Vagina (tissue), 2 donors: ENCODE measurements at places on chromosomes 6 and 20.

- DNase-seq, result no peak
Observed at GRCh38 chr6:157066781-157067491, 256.4 kb downstream of the TMEM242 start.

DNA sequence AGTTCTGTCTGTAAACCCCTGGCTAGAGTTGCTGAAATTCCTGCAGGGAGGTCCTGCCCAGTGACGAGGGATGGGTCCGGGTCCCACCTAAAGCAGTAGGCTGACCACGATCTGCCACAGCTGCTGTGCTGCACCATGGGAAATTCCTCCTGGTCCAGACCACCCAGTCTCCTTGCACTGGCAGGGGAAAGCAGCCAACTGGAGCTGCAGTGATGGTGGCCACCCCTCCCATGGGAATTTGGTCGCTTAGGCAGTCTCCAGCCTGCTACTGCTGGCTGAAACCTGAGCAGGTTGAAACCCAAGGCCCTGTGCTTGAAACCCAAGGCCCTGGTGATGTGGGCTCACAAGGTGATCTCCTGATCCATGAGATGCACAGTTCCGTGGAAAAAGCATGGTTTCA is 23.9 kb upstream of the MOXD1 start:
- DNase-seq, result no peak

DNA sequence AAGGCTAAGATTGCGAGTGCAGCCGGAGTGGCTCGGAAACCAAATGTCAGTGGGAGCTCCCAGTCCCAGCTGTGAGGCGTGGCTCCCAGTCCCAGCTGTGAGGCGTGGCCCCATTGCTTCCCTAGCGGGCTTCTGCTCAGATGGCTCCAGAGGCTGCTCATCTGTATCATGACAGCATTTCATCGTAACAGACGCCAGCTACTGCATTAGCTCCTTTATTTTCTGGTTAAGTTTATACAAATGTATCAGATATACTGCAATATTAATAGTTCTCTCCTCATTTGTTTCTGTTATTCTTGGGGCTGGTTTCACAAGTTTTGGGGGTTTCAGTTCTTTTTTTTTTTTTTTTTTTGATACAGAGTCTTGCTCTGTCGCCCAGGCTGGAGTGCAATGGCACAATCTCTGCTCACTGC is 34.7 kb upstream of the TBXT start:
- no peak for DNase-seq

DNA sequence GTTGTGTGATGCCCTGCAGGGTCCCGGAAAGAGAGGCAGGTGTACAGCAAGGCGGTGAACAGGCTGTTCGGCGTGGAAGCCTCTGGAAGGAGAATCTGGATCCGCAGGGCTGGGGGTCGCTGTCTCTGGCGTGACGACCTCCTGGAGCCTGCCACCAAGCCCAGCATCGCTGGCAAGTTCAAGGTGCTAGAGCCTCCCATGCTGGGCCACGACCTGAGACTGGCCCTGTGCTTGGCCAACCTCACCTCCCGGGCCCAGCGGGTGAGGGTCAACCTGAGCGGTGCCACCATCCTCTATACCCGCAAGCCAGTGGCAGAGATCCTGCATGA is 36.5 kb downstream of the TGM6 start:
- DNase-seq, result no peak

GRCh38 chr6:91079969-91080368 is 493.1 kb upstream of the MAP3K7 start:
- no peak for DNase-seq

DNA sequence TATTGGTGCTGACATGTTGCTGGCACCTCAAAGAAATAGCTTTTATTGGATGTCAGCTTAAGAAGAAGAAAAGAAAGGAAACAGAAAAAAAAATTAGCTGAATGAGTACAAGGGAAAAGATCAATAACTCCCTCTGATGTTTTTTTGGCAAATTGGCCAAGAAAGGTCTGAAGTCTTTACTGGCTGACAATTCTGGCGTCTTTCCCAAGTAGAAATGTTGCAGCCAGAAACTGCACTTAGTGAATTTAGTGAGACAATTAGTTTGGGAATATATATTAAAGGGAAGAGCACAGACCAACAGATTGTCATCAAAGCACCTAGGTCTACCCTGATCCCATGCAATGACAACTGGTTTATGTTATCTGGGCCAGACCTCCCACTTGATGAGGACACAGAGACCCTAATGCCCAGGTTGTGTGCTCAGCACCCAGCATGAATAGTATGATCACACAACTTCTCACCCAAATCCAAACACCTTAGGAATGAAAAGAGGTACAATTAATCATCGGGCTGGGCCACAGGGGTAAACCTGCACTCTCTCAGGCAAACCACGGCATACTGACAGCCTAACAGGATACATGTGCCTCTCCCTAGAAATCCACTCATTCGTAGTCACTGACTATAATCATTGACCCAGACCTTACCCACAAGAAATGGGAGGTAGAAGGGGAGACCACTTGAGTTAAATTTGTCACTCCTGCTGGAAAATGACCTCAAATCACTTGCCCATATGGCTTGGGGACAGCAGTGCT is 612.3 kb upstream of the ARID1B start:
- no peak for DNase-seq

DNA sequence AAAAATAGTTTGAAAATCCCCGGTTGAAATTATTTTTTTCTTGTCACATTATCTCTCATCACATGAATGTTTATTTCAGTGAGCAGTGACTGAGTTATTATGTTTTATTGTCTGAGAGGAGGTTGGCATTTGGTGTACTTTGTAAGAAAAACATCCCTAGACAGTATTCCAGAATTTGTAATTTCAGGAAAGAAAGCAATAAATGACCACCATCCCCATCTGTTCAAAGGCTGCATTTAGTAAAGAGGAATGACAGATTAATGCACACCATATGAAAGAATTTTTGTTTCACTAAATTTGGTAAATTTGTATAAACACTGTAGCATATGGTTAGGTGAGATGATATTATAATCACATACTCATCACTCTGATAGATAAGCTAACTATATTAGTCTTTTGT is 57.1 kb upstream of the FUT9 start:
- DNase-seq, result no peak

DNA sequence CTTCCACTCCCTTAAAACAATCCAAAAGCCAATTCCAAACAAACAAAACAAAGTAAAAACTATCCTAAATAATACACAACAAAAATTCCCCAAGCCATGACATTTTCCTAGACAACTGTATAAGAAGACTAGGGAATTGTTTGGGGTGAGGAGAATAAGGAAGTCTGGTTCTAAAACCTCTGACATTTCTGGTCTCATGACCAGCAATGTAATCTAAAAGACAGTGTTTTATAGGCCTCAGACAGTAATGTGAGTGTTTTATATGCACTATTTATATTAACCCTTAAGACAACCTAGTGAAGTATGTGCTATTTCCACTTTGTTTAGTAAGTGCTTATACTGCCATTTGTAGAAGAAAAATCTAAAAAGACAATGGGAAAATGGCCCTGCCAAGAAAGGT is 13.0 kb upstream of the RCAN2 start:
- DNase-seq, result no peak

DNA sequence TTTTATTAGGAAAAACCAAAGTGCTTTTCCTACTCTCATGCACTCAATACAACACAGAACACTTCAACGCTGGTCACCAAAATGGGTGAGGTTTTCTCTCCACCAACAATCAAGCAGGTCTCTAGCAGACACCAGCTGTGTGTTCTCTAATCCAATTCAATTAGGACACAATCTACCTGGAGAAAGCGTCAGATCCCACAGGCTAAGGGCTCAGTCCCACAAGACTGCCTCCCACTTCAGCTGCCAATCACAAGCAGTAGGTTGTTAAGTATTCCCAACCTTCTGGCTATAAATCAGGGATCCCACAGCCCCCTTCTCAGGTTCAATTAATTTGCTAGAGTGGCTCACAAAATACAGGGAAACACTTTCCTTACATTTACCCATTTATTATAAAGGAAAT is 47.7 kb downstream of the STMND1 start:
- no peak for DNase-seq

- DNase-seq, result no peak
Observed at GRCh38 chr6:137772541-137773250, 94.4 kb upstream of the TNFAIP3 start.

GRCh38 chr6:75609639-75610590 is 8.2 kb downstream of the SENP6 start:
- DNase-seq, result no peak

- DNase-seq, result no peak
Observed at GRCh38 chr20:52416953-52417352, 225.4 kb upstream of the ZFP64 start.

GRCh38 chr6:144231721-144232120 is 53.4 kb upstream of the UTRN start:
- DNase-seq, result no peak

DNA sequence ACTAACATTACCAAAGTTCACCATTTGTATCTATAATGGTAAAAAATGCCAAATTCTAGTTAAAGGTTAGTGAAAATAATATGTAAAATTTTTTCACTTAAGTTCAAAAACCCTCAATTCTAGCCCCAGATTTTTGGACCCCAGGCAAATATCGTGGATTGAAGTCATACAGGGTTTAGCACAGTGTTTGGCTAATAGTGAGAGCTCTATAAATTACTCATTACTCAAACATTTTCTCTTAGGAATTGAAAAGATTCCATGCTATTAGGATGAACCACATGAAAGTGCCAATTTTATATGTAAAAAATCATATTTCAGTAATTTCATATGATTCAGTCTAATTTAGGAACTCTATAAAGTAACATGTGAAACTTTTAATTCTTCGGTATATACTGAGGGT is 170.3 kb upstream of the PREP start:
- DNase-seq, result no peak

GRCh38 chr20:37233548-37234253 is 27.9 kb downstream of the GHRH start:
- DNase-seq, result no peak

GRCh38 chr6:7112741-7113313 is 5.1 kb downstream of the RREB1 start:
- no peak for DNase-seq

- no peak for DNase-seq
Observed at GRCh38 chr6:158150701-158151100, 17.4 kb downstream of the SERAC1 start.

- DNase-seq, result no peak
Observed at GRCh38 chr20:47876311-47877088, 91.2 kb upstream of the SULF2 start.

GRCh38 chr20:46501961-46502360 is 11.4 kb downstream of the ZNF334 start:
- no peak for DNase-seq

DNA sequence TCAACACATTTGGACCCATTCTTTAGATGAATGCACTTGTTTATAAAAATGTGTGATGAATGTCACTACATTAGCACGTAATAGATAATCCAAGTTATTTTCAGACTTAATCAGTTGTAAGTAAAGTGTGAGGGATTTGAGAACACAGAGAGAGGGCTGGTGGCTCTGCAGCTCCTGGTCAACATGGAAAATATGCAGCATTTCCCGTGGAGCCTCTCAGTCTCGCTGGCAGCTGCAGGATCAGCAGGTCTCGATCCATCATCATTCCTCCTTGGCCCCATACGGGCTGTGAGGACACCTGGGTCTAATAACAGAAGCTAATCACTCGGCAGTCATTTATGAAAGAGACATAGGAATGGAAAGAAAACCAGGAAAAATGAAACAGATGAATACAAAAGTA is 390.2 kb downstream of the PRKN start:
- DNase-seq, result no peak

DNA sequence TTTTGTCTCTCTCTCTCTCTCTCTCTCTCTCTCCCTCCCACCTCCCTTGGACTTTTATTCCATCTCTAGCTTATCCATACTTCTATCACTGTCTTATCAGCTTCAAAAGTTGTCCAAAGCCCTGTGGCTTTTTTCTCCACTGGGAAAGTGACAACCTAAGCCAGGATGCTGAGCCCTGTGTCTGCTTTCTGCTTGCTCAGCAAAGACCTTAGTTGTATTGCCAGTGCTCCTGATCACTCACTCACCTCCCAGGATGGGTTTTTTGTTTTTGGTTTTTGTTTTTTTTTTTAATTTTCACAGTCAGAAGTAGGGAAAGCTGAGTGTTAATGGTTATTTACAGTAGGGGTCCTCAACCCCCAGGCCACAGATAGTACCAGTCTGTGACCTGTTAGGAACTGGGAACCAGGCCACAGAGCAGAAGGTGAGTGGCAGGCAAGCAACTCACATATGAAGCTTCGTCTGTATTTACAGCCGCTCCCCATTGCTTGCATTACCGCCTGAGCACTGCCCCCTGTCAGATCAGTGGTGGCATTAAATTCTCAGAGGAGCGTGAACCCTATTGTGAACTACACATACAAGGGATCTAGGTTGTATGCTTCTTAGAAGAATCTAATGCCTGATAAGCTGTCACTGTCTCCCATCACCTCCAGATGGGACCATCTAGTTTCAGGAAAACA is 125.0 kb upstream of the ID4 start:
- no peak for DNase-seq
